ENCODE measurements at places on chromosomes 13 and 19. TPM values are rescaled to one million over a fixed set of nuclear protein-coding genes. Genes with fewer than 3 reads are reported as not detected.

LRRC63 gene
- 0.63 TPM for total RNA-seq

SPRY2 gene
- total RNA-seq, result 0.29 TPM

PGLYRP1 gene
- not detected for total RNA-seq

CEACAM1 gene
- total RNA-seq, result 5.8 TPM

OR4F17 gene
- not detected for total RNA-seq

GJB2 gene
- total RNA-seq, result 5.0 TPM
